ENCODE measurements at places on chromosomes 4 and X.

DNA sequence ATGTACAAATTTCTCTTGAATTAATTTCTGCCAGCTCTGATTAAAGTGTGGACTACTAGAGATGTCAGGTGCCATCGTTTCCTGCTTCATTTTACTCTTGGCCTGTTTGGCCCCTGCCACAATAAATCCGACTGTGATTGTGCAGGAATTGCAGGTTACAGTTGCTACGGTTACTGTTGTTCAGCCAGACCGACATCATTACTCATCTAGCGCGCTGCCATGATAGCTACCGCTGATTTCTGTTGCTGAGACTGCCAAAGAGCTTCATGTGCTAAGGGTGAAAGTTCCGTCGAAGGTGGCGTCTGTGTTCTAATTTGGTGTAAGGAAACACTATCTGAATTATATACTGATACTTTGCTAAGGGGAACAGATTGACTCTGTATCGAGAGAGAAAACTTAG, 22.1 kb downstream of the SLIT2 start:
- DNase-seq: no peak

- no peak for DNase-seq
Observed at GRCh38 chrX:69357317-69357716, 146.8 kb upstream of the NALF2 start.

- DNase-seq: no peak
Observed at GRCh38 chrX:136736690-136737089, 44.0 kb downstream of the ARHGEF6 start.

- DNase-seq: no peak
Observed at GRCh38 chr4:83922402-83922801, 386.5 kb downstream of the GPAT3 start.

GRCh38 chrX:69066966-69067525, 98.2 kb downstream of the PJA1 start:
- DNase-seq: no peak

DNA sequence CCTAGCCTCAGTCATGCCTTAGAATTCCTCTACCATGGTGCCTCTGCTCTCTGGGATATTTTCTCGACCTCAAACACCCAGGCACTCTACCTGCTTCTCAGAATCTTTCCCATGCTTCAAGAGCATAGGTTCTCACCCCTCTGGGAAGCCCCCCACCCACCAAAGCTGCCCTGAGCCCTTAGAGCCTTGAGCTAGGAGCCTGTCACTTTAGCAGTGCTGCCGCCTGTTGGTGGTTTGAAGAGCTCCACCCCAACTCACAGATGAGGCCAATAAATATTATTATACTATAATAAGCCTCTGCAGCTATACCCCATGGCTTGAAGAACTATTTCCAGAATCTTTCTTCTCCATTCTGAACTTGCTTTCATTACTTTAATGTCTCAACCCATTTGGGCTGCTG, 109.7 kb downstream of the RTL5 start:
- peak; percentile 37 for DNase-seq

- no peak for DNase-seq
Observed at GRCh38 chr4:117957571-117957970, 76.7 kb upstream of the NDST3 start.
